H4 (cell line): ENCODE measurements at places on chromosomes 7 and 10. TPM values are rescaled to one million over a fixed set of nuclear protein-coding genes. Genes with fewer than 3 reads are reported as not detected.

DNA sequence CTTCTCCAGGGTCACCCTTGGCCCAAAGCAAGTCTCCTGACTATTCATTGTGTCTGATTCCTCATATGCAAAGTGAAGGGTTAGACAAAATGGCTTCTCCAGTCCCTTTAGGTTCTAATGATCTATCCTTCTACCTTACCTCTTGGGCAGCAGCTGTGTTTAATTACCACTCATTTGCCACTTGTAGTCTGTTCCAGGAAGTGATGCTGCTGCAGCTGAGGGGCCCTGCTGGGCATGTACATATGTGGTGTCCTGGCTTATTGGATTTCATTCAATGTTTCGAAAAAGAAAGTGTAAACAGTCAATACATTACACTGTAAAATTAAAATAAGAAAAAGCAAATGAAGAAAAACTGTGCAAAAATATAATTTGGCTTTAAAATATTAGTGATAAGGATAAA is 36.6 kb downstream of the SCIN start:
- DNase-seq: peak; percentile 75

The OGDHL gene
- total RNA-seq: 0.37 and 1.1 TPM in 2 replicates

- no peak for DNase-seq
Measured at GRCh38 chr10:26213157-26213800, 3.3 kb upstream of the GAD2 start.

DNA sequence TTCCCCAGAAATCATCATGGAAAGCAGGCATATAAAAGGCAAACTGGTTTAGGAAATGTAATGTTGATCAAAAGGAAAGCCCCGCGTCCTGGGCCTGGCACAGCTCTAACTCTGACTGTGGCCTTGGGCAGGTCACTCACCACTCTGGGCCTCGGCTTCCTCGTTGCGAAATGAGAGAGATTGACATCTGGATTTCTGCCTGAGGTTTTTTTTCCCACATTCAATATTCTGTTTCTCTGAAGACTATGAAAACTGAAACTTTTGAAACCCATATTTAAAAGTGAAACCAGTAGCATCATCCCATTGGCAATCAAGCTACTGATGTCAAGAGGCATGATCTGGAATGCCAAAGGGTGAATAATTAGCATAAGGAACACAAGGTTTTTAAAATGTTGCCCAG is 369.7 kb upstream of the NPVF start:
- DNase-seq: no peak

The SFTPD gene
- not detected in 2 replicates for total RNA-seq

- DNase-seq: no peak
Measured at GRCh38 chr10:124464028-124464965, 2.7 kb downstream of the LHPP start.

GRCh38 chr7:126930166-126930565 is 322.6 kb downstream of the GRM8 start:
- no peak for DNase-seq

DNA sequence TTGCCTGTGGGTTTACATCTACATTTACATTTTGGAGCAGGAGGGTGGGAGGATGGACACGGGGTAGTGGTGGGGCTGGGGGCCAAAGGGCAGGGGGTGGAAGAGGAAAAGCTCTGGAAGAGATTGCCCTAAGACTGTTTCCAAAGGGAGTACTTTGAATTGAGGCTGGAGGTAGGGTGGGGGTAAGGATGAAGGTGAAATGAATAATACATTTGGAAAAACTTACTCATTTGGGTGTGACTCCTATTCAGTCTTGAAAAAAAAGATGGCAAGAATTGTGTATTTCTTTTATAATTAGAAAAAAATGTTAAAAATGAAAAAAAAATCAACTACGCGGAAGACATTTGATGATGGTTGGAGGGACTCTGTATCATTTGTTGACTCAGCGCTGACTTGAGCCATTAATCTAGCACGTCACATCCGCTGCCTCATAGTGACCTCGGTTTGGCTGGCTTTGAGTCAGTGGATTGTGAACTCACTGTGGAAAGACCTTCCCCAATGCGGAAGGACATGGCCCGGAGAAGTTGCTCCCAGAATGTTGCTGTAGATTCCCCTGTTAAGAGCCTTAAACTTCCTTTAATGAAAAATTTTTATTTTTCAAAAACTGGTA is 2.8 kb downstream of the FAM180A start:
- DNase-seq: peak; percentile 97

The GRID2IP gene
- not detected in 2 replicates for total RNA-seq
